ENCODE measurements at places on chromosomes 5 and 9.

- DNase-seq, result no peak
Observed at GRCh38 chr5:29157975-29158374, 2035.5 kb upstream of the CDH6 start.

GRCh38 chr5:72064801-72065570, 42.3 kb upstream of the MAP1B start:
- DNase-seq, result no peak

DNA sequence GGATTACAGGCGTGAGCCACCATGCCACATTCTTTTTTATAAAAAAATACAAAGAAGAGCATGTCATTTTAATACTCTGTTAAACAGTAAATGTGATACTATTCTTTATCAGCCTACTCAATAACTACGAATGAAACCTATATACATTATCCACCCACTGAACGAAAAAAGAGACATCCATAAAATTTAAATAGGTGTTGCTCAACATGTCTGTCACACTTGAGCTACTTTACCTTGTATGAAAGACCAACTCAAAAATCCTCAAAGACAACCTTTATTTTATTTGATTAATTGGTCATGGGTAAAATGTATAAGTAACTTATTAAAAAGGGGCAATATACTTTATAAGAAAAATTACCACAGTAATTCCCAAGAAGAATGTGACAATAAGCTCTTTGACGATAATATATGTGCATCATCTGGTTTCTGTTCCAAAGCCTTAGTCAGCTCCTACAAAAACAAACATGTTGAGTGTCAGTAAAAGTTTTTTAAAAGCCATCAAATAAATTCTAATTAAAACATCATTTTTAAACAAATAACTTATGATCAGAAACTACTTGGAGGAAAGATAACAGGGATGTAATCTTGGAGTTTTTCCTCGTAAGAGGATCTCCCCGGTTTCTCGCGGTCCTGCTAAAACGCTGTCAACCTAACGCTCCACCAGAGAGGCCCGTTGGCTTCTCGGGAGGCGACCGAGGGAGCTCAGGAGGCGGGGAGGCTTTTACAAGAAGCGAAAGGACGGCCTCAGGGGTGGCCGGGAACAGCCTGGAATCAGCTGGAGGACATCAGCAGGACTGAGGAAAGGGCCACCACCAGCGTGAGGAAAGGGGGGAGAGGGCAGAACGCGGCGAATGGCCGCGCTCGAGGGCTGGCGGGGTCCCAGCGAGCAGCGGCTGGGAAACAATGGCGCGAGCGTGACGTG, 13.5 kb upstream of the ANKRD18B start:
- peak; percentile 62 for DNase-seq

- no peak for DNase-seq
Observed at GRCh38 chr9:131076347-131077195, 19.8 kb upstream of the AIF1L start.

DNA sequence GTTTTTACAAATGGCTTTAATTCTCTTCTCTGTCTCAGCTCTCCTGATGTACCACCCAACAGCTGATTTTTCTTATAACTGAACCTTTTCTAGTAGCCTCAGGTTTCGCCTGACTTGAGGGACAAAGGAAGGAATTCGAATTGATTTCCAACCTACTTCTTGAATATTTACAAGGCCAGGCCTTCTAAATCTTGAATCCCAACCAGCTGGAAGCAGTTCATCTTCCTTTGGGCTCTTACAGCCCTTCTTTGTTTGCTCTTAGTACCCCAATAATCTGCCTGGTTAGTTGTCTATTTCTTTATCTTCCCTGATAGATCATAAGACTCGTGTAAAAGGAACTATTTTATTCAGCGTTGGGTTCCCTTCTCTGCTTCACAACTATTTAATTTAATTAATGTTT, 95.9 kb downstream of the NLN start:
- DNase-seq, result no peak
